ENCODE measurements at places on chromosomes 16 and 17. TPM values are rescaled to one million over a fixed set of nuclear protein-coding genes. Genes with fewer than 3 reads are reported as not detected.

The CARD14 gene
- polyA plus RNA-seq = 0.08 TPM

The HSF4 gene
- 0.93 TPM for polyA plus RNA-seq

The CDRT15 gene
- not detected for polyA plus RNA-seq

The SMIM36 gene
- not detected for polyA plus RNA-seq

The GFAP gene
- 1.5 TPM for polyA plus RNA-seq

The ABR gene
- 68.0 TPM for polyA plus RNA-seq

The COPZ2 gene
- polyA plus RNA-seq = 0.24 TPM

The EPN3 gene
- 8.1 TPM for polyA plus RNA-seq

The RAB26 gene
- 6.6 TPM for polyA plus RNA-seq

The CCL17 gene
- not detected for polyA plus RNA-seq

The C17orf113 gene
- 1.5 TPM for polyA plus RNA-seq

The CTRB1 gene
- not detected for polyA plus RNA-seq

The SLFN12L gene
- not detected for polyA plus RNA-seq

The NOG gene
- 0.58 TPM for polyA plus RNA-seq

The B9D1 gene
- 74.8 TPM for polyA plus RNA-seq

The MT1G gene
- polyA plus RNA-seq = 515 TPM

The PCGF2 gene
- 42.1 TPM for polyA plus RNA-seq

The CA5A gene
- not detected for polyA plus RNA-seq

The YPEL2 gene
- 1.4 TPM for polyA plus RNA-seq

The DDX5 gene
- 591 TPM for polyA plus RNA-seq

The CCL5 gene
- polyA plus RNA-seq = not detected

The CCDC57 gene
- 8.4 TPM for polyA plus RNA-seq

The TPSG1 gene
- not detected for polyA plus RNA-seq

All from H1 (cell line).